ENCODE measurements at places on chromosomes 12 and 14.

GRCh38 chr12:15689751-15690191 lies 99.4 kb downstream of the EPS8 start:
- DNase-seq, result no peak

- no peak for DNase-seq
Measured at GRCh38 chr14:103735815-103736545, 20.4 kb downstream of the ZFYVE21 start.

DNA sequence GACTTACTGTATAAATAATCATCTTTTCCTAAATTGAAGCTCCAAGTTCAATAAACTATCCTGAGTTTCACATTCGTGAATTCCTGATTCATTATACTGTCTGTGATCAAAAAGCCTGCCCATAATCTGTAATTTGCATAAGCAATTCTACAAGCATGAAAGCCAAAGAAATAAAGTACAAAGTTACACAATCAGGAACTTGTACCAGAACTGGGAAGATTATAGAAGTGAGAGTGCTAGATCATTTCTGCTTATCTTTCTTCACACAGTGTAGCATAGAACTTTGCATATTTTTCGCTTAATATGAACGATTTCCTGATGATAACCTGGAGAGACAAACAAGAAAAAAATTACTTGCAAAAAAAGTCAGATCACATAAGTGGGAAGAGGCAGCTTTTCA lies 308.2 kb downstream of the C12orf50 start:
- no peak for DNase-seq

GRCh38 chr14:95442016-95442632 lies 74.3 kb downstream of the SYNE3 start:
- no peak for DNase-seq

- no peak for DNase-seq
Measured at GRCh38 chr12:104473374-104473983, 16.7 kb downstream of the CHST11 start.

- DNase-seq, result no peak
Measured at GRCh38 chr14:51293912-51294389, 53.9 kb downstream of the TMX1 start.

DNA sequence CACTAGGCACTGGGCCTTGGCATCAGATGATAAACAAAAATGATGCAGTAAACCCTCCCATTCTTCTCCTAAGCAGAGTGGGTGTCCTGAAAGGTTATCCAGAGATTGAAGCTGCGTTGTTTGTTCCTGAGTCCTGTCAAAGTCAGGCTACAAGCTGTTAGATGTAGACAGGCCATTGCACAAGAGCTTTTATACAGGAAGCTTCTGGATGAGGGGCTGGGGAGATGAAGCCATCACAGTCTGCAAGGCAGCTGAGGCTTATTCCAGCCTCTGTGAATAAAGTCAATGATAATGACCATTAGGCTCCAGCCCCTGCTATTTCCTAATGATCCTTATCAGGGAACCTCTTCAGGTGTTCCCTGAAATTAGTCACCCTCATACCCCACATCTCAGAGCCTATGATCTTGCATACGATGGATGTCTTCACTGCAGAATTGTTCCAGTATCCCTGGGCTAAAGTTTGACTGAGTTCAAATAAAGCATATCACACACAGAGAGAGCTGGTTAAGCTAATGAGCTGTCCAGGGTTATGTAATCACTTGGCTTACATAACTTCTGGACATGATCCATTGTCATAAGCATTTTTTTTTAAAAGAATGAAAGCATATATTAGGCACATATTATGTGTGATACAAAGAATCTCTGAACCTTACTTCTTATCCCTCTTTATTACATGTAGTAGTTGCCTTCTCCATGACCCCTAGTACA lies 337.1 kb upstream of the OR4E1 start:
- DNase-seq, result no peak

DNA sequence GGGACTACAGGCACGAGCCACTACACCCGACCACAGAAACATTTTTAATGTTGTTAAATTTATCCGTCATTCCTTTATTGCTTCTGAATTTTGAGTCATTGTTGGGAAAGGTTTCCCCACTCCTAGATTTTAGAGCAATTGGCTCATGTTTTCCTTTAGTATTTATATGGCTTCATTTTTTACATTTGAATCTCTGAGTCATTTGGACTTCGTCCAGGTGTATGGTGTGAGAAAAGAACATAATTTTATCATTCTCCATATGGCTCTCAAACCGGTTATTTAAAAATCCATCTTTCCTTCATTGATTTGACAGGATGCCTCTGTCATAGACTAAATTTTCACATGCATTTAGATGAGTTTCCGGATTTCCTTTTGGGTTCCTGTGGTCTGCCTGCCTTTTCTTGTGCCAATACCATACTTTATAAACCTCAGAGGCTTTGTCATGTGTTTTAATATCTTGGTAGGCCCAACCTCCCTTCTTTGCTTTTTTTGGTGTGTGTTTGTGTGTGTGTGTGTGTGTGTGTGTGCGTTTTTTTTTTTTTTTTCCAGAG lies 30.9 kb downstream of the LRTM2 start:
- no peak for DNase-seq

DNA sequence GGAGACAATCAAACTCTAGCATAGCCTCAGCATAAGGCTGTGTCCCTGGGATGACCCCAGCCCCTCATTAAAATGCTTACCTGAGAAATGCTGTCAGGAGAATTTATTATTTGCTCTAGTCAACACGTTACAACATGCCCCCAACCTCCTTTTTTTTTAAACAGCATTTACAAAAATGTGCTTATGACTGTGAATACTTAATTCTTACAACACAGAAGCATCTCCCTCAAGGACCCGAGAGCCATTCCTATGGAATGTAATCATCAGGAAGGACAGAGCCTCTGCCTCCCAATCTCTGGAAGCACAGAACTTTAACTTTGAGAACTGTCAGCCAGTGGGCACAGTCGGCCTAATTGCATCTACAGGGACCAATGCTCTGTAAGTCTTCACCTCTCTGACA lies 136.6 kb upstream of the OVCH1 start:
- DNase-seq, result no peak

Data from SHP77 (cell line).